Mesothelial cell of epicardium (in vitro differentiated cells): ENCODE measurements at places on chromosomes 7 and 10.

DNA sequence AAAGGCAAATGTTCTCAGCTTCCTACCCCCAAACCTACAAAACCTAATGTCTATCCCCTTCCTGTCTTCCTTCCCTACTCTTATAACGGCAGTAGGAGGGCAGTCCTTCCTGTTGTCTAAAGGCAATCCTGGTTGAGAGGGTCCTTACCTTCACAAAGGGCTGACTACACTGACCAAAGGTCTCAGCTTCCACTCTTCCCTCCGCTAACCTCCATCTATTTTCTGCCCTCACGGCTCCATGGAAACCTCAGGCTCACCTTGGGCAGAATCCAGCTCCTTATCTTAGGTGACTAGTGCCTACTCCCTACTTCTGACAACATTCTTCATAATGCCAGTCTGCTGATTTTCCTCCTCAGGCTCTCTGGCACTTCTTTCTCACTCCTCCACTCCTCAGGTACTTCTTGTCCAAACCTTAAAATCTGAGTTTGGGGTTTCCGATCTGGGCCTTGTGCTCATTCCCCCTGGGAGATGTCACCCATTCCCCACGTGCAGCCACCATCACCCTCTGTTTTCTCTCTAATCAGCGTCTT is 542 bp downstream of the FBXL13 start:
- no peak for DNase-seq

DNA sequence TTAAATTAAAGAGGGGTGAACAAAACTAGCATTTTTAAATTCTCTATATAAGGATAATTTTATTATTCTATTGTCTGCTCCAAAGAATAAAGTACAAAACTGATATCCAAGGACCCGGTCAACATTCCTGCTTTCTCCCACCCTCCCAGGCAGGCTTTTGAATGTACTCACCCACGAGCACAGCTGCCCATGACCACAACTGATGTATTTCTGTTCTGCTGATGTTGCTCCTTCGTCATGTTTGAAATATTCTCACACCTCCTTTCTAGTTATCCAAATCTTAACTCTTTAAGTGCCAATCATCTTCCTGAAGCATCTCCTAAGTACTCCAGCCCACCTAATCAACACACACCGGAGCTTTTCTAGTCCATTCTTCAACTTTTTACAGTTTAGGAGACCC is 46.7 kb downstream of the CALD1 start:
- DNase-seq, result no peak

- no peak for DNase-seq
These were observed 156.2 kb upstream of the THSD7A start for GRCh38 chr7:11988186-11988585.

- DNase-seq, result no peak
These were observed 27.5 kb upstream of the BTBD16 start for GRCh38 chr10:122243550-122243949.
